CD4-positive, alpha-beta T cell treated with Interleukin-15 for 4 hours (primary cell): ENCODE measurements at places on chromosomes 2 and 18.

- DNase-seq = no peak
Measured at GRCh38 chr2:78780864-78781583, 244.5 kb upstream of the REG3G start.

DNA sequence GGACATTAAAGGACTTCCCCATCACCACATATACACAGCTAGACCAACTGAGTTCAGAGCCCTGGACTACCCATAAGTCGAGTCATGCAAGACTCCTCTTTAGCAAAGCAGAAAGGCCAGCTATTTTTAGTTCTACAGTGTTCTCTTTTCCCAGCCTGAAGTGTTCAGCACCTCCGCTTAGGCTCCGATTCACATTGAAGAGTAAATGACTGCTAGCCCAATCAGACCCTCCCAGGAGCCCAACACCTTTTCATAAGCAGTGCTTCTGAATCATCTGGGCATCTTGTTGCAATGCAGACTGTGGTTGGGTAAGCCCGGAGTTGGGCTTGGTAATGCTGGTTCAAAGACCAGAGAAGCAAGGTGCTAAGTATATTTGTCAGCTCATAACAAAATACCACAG is 138.6 kb upstream of the MSH6 start:
- DNase-seq = no peak

DNA sequence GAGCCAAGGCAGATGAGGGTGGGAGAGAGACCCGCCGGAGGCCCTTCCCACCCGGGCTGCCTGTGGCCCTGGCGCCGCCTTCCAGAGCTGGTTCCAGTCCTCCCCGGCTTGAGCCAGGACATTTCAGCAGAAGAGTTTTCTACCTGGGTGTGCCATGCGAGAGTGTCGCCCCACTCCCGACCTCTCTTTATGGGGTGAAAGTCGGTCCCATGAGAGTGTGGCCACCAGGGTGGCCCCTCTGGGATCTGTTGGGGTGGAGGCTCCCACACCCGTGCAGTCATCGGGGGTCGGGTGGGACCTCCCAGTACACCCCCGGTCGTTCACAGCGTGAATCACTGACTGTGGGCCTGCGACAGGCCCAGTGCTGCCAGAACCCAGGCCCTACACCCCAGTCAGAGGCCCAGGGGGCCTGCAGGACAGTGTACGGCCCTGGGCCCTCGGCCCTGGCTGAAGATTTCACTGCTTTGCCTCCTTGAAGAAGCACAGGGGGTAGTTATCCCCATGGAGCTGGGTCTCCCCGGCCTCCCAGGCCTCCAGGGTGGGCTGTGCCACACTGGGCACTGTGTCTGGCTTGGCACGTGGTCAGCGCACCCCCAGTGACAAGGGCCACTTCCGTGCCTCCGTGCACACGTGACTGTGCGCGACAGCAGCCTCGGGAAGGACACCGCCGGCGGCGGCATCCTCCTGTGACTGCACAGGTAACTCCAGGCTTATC is 5.9 kb downstream of the NFATC1 start:
- no peak for DNase-seq

DNA sequence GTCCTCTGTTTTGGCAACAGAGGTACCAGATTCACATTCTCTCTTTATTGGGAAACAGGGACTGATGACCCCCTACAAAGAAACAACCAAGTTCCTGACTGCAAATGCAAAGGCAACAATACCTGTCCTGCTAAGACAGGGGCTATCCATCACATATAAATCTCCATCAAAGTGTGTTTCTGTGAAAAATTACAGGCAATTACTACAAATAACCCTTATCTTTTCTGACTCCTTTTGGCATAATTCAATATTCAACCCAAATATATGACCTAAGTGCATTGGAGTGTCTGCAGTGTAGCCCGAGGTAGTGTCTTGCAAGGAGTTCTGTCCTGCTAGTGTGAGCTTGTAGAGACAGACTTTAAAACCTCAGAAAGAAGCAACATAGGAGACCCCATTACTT is 35.4 kb downstream of the KCNG3 start:
- no peak for DNase-seq

DNA sequence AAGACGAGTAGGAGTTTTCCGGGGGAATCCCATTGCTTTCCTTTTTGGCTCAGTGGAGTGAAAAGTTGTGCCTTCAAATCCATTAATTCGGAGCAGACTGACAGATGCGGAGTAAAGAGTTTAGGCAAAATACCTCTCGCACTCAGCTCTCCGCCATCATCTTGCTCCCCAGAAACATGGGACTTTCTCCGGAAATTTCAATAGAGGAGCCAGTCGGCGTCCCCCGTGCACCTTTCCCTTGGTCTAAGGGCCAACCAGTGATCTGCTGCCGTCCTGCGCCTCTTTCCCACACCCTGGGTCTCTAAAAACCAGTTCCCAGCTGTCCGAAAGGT is 318 bp downstream of the TYW5 start:
- no peak for DNase-seq

- DNase-seq = no peak
Measured at GRCh38 chr2:158966312-158966711, 2.1 kb upstream of the TANC1 start.
